NK-92 treated with Interleukin-12 subunit alpha and Interleukin-12 subunit beta, amount 100 ng/mL, for 24 hours (cell line): ENCODE measurements at places on chromosomes 7 and 10.
A peak's percentile ranks its signal among the peaks of the same experiment; 100 is the strongest.

DNA sequence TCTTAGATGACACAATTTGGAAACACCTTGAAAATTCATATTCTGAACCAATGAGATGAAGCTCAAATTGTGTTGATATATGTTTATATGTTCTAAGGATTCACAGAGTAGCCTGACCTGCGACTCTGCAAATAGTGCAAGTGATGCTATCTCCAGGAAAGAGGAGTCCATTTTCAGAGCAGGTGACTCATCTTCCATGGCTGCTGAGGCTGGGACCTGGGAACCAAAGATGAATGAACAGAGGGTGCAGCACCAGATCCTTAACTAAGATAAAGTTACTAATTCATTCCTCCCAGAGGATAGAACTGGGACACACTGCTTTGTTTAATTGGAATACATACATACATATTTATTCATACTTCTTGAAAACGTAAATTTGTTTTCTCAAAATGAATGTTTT is 240.6 kb upstream of the SEMA3C start:
- DNase-seq, result no peak

- DNase-seq, result no peak
Observed at GRCh38 chr7:132317701-132318351, 258.4 kb downstream of the PLXNA4 start.

- DNase-seq, result no peak
Observed at GRCh38 chr10:128130051-128130450, 3.8 kb upstream of the MKI67 start.

GRCh38 chr7:50292763-50293162 is 11.8 kb upstream of the IKZF1 start:
- no peak for DNase-seq

GRCh38 chr10:27019827-27020226 is 80.5 kb downstream of the ANKRD26 start:
- DNase-seq, result no peak

DNA sequence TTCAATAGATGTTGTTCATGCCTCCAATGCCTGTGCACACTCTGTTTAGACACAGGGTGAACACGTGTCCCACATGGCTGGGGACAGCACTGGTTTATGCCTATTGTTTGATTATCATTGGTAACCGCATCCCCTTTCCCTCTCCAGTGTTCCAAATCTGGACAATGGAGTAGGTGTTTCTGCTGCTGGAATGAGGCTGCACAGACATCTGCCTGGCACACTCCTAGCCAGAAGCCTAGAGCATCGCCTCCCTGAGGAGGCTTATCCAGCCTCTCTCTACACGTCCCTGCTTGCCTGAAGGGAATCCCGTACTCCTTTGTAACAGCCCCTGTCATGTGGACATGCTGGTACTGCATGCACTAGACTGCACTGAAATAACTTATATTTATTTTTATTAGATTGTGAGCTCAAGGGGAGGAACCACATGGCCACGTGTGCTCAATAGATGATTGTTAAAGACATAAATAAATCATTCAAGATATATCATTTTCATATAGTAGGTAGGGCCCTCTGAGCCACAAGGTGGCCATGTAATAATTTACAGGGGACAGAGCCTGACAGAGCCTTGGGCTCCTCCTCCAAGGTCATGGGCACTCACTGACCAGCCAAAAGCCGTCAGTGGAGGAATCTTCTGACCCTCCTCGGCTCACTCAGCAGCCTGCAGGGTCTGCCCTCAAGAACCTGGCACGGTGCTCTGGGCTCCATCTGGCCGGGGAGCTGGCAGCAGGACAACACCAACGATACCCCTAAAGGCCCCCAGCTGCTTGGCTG is 310.9 kb upstream of the ZNF32 start:
- DNase-seq, result no peak

DNA sequence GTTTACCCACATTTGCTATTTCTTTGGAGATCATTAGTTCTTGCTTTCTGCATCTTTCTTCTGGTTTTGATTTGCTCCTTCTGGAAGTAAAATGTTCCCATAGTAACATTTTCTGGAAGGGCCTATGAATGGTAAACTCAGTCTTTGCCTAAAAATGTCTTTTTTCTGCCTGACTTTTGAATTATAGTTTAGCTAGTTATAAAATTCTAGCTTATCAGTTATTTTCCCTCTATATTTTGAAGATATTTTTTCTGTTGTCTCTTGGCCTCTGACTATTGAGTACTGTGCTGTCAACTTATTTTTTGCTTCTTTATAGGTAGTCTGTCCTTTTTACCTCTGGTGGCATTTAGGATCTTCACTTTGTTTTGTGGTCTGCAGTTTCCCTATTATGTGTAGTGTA is 21.6 kb upstream of the MTURN start:
- DNase-seq, result no peak

GRCh38 chr10:66575251-66575855 is 350.5 kb upstream of the LRRTM3 start:
- no peak for DNase-seq

- DNase-seq, result no peak
Observed at GRCh38 chr10:49534670-49535381, 4.1 kb downstream of the ERCC6 start.

DNA sequence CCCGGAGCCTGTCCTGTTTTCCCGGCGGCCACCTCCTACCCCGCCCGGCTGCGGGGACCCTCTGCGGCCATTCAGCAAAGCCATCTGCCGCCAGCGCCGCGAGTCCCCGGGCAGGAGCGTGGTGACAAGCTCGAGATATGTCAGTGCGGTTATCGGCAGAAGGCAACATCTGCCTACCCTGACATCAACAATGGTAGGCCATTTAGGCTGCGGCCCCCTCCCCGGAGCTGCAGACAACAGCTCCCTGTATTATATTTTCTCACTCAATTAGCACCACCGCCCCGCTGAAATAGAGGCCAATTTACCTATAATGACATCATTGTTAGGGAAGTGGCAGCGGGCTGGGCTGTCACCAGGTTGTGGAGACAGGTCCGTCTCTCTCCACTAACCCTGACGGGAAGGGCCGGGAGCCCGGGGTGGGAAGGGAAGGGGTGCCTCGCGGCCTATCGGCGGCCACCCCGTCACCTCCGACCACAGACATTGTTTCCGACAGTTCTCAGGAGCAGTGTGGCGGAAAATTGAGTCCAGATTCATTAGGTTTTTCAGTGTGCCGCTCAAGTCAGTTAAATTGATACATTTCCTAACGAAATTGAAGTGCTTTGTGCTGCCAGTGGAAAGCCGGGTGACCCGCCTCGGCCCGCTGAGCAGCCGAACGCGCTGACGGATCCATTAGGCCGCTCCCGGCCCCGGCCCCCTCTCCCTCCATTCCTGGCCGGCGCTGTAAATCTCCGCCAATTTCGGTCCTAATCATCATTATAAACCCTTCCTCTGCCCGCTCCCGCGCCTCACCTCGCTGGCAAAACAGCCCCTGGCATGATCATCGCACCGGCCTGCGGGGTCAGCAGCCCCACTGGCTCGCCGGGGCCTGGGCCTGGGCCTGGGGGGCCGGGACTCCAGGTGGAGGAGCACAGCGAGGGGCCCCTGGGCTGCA is 43.0 kb downstream of the UNCX start:
- no peak for DNase-seq

DNA sequence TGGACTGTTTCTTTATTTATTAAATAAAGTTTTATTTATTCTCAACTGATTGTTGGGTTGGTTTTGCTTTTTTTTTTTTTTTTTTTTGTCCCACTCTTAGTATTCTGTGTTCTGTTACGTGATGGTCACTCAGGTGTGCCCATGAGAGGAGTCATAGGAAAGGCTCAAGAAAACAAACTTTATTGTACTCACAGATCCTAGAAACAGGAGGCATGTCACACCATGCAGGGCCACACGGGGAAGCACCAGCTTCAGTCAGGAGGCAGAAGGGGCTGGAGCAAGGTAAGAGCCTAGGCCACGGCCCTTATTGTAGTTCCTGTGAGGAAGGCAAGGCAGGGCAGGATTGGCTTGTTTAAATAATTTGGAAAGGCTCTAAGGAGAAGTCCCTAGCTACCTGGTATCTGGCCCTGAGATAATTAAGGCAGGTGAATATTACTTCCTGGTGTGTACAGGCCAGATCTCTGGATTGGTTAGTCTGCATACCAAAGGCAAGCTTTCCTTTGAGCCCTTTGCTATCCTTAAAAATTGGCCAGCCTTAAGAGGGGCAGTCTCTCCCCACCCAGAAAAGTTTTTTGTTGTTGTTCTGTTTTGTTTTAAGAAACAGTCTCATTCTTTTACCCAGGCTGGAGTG is 8.3 kb downstream of the ATOH7 start:
- no peak for DNase-seq

DNA sequence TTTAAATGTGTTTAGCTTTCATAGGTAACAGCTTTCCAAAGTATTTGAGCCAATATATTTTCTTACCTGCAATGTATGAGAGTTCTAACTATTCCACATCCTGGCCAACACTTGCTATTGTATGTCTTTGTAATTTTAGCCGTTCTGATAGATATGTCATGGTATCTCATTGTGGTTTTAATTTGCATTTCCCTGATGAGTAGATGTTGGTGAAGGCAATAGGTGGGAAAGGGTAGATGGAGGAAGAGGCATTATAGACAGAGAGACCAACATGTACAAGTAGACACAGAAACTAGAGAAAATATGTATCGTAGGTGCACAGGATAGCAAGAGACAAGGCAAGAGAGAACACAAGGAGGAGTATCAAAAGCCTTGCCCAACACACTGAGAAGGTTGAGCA is 54.8 kb upstream of the CCDC71L start:
- DNase-seq, result no peak

DNA sequence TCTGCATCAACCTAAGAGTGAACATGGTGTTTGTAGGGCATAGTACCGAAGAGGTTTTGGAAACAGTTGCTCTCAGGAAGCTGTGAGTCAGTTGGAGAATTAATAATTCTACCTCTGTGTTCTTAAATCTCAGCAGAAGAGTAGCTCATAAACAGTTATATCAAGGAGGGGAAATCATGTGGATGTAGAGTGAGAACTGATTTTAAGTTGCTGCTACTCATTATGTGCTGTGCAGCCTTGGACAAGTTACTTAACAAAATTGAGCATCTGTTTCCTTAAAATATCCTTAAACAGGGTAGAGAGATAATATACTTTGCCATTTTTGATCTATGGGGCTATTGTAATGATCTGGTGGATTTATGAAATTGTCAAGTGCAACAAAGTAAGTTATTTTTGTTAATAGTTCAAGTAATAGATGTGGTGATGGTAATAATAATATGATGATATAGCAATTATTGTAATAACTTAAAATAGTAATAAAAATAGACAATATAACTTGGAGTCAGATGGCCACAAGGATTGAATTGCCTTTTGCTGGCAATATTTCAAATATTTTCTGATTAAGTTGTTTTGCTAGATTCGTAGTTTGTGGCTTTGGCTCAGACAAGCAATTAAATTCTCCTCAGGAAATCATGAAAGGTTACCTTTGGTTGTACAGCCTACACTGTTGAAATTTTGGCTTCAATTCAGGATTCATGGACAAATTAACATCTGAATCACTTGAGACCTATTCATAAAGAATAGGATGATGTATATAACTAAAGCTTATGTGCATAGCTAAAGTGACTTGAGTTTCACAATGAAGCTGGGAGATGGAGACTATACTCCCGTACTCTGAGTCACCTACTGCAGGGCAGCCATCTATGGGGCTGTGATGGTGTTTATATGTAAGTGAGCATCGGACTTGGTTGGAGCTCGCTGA is 228.5 kb downstream of the CDK14 start:
- no peak for DNase-seq

DNA sequence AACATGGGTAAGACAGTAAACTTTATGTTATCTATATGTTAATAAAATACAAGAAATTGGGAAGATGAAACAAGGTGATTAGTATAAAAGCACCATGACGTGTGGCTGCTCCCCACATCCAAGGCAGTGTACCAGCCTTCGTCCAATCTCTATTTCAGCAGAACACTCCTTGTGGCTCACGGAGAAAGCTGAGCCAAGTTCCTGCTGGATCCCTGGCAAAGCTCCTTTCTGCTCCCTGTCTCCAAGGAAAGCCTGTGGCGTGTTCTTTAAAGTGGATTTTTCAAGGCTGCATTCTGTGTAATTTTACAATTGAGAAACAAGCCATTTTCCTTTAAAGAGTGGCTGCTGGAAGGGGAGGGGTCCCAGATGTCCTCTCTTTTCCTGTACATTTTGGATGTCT is 467.3 kb downstream of the PTPRN2 start:
- no peak for DNase-seq

- no peak for DNase-seq
Observed at GRCh38 chr10:122060250-122060649, 71.3 kb downstream of the TACC2 start.

DNA sequence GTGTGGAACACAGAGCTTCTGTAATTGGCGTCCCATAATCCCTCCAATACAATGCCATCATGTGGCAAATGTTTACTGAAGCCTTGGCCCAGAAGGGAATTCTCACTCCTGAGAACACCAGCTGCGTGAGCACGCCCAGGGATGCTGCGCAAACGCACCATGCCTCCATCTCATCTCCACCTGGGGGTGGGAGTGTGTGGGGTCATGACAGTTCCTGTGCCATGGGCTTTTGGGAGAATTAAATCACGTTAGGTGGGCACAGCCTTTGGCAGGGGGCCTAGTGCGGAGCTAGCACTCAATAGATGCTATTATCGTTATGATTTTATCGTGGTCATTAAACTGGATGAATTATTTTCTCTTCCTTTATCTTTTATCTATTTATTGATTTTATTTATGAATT is 15.8 kb downstream of the WDFY4 start:
- DNase-seq, result no peak

DNA sequence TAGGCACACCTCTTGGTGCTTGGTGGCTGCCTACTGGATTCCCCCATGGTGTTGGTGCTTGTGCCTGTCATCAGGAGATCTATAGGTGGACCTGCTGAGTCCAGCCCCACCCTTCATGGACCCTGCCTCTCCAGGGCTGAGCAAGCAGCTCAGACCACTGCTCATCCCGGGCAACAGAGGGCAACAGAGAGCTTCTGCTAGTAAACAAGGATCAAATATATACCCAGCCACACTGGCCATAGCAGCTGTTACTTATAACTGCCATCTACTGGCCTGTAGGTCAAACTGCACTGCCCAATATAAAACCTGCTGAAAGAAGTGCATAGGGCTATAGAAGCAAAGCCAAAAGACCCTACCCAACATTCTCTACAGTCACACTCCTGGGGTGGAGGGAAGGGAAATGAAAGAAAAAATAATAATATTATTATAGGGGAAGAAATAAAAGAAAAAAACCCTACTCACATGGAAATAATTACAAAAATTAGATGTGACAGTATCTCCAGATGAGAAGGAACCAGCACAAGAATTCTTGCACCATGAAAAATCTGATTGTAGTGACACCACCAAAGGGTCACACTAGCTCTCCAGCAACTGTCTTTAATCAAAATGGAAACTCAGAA is 54.9 kb upstream of the ZNF800 start:
- DNase-seq, result peak; percentile 4

- DNase-seq, result no peak
Observed at GRCh38 chr10:77274046-77274795, 363.4 kb downstream of the KCNMA1 start.

- DNase-seq, result no peak
Observed at GRCh38 chr10:3968727-3969126, 183.7 kb upstream of the KLF6 start.
